Fibroblast of lung (primary cell): ENCODE measurements at places on chromosomes 5 and 9.

DNA sequence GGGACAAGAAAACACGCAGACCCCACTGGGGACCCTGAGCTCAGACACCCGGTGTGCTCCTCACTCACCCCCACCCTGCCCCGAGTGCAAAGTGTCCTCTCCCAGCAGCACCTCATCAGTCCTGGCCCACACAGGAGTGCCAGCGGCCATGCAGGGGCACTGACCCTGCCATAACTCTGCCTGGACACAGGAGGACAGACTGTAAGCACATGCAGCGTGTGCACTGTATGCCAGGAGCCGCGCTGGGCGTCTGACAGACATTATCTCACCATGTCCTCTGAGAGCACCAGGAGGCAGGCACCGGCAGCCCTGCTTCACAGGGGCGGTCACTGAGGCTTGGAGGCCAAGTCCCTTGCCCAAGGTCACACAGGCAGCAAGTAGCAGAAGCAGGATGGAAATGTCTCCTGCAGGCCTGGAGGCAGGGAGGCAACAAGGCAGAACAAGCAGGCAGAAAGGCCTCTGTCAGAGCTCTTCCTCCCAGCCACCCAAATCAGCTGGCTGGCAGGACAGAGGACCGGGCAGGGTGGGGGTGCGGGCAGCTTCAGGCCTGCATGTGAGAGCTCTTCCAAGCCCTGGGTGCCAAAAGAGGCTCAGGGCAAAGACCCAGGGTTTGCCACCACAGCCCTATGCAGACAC, 8.4 kb downstream of the EEIG1 start:
- no peak for DNase-seq

DNA sequence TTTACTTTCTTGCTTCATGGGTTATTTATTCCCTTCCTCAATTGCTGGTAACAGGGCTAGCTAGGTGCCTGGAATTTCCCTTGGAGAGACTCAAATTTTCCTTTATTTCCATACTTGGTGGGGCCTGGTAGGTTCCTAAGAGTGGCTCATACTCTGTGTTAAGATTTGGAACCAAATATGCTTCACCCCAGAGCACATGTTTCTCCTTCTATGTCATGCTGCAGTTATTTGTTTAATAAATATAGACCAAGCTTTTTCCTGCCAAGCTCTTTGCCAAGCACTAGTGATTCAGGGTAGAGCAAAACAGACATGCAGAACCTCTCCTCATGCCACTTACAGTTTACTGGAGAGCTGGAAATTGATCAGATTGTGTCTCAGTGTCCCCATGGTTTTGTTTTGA, 290.3 kb upstream of the SGCD start:
- no peak for DNase-seq

GRCh38 chr5:98936948-98937715, 8.3 kb upstream of the CHD1 start:
- peak; percentile 20 for DNase-seq

GRCh38 chr9:72554221-72554641, 32.8 kb downstream of the TMC1 start:
- DNase-seq: peak; percentile 96

DNA sequence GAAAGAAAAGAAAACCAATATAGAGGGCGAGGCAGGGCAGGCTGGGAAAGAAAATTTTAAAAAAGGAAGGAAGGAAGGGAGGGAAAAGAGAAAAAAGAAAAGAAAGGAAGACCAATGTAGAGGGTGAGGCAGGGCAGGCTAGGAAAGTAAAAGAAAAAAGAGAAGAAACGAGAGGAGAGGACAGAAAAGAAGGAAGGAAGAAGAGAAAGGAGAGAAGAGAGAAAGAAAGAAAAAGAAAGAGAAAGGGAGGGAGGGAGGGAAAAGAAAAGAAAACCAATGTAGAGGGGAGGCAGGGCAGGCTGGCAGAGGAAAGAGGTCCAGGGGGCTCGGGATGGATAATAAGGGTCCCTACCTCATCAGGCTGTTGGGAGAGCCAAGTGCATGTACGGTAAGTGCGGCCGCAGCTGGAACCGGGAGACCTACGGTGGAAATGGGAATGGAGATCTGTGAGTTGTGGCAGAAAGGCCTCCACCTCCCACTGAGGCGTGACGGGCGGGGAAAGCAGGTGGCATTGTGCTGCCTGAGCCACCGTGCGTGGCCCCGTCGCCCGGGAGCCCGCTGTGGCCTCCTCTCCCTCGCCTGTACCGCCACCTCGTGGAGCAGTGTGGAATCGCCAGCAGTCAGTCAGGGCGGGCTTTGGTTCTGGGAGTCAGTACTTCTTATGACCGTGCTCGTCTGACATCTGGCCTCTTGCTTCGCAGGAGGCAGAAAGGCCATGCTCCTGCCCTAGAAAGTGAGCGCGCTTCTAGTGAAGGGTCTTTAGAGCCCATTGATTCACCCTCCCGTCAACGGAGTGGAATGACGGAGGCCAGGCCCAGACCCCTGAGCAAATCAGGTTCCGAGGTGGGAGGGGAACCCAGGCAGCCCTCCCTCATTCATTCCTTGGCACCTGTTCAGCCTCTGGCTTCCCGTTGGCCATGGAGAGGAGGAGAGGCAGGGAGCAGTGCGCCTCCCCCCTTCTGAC, 10.4 kb upstream of the NHP2 start:
- peak; percentile 61 for DNase-seq

DNA sequence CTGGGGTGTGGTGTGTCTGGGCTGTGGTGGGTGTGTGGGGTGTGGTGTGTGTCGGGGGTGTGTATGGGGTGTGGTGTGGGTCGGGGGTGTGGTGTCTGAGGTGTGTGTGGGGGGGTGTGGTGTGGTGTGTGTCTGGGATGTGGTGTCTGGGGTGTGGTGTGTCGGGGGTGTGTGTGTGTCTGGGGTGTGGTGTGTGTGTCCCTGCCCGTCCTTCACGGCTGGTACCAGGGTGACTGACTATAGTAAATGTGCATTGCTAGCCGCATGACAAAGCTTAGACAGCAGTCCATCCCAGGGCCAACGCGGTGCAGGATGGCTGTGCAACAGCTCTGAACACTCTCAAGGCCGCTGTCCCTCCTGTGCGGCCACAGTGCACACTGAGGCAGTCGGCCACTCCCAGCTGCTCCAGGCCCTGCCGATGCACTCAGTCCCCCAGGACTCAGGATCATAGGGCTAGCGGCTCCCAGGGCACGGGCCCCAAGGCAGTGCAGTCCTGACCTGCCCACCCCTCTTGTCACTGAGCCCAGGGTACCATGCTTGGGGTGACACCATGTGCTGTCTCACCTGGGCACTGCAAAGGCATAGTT, 54.0 kb downstream of the SECISBP2 start:
- DNase-seq: no peak

GRCh38 chr5:4882186-4882585, 257.9 kb upstream of the ADAMTS16 start:
- no peak for DNase-seq

- DNase-seq: no peak
Measured at GRCh38 chr9:124654431-124654830, 116.7 kb downstream of the NR6A1 start.

- DNase-seq: no peak
Measured at GRCh38 chr5:153752890-153753289, 262.4 kb downstream of the GRIA1 start.

DNA sequence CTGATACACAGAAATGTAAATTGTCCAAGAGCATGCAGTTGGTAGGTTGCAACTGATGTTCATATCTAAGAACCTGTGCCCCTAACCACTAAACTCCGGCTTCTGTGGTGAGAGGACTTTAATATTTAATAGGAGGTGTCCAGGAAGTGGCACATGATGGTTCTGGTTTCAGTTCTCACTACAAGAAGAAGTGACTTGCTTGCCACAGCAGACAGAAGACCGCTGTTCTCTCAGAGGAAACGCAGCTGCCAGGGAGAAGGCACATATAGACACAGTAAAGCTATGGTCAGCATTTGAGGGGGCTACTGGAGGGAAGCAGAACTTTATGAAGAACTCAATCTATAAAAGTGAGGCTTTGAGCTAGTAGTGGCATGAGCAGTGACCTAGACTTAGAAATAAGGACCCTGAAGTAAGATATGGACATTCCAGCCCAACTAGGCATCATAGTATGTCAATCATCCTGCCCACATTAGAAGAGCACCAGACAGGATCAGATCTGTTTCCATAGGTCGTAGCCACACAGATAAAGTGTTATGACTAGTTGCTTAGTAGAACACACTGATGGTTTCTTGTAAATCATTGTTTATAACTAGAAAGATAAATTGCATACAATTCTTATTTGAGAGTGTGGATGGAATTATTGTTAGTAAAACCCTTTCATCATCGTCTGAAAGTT, 36.4 kb upstream of the DAB2 start:
- DNase-seq: no peak

DNA sequence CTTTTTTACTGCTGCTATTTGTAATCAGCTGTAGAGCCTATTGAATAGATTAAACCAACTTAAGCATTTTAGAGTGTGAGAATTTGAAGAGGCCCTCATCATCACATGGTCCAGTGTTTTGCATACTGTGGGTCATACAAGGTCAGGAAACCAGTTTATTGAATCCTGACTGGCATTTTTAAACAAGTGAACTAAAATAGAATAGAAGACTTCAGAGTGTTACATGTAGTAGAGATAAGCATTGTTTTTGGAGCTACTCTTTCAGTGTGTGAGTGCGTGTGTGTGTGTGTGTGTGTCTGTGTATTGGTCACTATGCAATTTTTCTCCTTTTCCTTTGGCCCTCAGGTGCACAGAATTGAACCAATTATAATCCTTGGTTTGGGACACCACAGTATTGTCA, 114.4 kb downstream of the SLC28A3 start:
- no peak for DNase-seq

GRCh38 chr5:42360616-42361314, 62.5 kb upstream of the GHR start:
- no peak for DNase-seq

DNA sequence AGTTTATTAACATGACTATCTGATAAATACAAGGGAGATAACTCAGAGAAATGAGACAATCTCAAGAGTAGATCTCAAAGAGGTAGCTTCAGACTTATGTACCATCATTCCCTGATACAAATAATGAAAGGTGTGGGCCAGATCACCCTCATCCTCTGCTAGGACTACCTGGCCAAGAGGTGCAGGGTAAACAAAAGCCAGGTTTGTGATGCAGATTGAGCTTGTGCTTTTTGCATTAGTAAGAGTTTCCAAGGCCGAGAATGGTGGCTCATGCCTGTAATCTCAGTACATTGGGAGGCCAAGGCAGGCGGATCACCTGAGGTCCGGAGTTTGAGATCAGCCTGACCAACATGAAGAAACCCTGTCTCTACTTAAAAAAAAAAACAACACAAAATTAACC, 8.9 kb upstream of the SPIN1 start:
- DNase-seq: no peak

GRCh38 chr9:114484215-114484853, 20.9 kb downstream of the WHRN start:
- no peak for DNase-seq

DNA sequence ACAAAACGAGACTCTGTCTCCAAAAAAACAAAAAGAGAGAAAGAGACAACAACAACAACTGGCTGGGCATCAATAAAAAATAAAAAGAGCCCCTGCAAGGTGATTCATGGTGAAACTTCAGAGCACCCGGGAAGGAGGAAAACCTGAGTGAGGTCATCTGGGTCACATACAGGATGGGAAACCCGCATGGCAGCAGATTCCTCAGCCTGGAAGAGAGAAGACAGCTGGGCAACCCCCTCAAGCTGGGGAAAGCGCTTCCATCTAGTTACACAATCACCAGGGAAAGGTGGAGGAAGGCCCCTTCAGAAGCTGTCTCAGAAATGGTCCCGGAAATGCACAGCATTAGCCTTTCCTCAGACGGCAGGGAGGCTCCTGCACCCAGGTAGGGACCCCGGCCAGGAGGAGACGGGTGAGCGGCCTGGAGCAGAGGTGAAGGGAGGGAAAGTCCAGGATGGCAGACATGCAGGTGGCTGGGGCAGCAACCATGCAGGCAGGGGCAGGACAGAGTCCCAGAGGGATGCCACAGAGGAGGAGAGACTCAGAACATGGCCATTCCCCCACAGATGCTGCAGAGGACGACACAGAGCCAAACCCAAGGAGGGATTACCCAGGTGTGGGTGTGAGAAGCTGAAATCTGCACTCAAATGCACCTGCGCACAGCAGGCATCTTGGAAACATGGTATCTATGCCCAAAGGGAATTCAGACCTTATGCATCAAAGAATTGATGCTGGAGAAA, 29.4 kb downstream of the CAMSAP1 start:
- DNase-seq: no peak

- no peak for DNase-seq
Measured at GRCh38 chr5:156420665-156421064, 93.7 kb downstream of the SGCD start.

DNA sequence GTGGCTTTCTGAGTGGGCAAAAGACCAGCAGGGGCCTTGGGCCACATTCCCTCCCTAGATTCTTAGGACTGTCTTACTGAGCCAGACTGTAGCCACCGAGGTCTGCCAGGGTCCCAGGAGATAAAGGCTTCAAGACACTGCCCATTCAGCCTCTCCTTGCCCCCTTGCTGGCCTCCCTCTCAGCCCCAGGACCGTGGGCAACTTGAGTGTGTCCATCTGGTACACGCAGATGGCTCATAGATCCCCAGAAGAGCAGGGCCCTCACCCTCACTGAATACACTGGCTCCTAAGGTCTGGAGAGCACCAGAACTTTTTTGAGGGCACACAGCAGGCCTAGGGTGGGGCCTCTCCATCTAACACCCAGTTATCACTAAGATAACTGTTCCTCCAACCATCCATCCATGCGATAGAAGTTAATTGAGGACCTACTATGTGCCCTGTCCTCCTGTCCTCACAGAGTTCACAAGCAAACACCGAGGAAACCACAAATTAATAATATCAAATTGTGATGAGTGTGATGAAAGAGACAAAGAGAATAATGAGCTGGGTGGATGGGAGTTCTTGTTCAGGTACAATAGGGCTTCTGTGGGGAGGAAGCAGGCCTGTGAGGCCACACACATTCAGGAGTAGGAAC, 4.9 kb upstream of the PDGFRB start:
- DNase-seq: no peak

GRCh38 chr9:7316166-7316795, 483.3 kb downstream of the DMAC1 start:
- DNase-seq: peak; percentile 59
